MCF 10A (cell line): ENCODE measurements at places on chromosomes 6 and 20. TPM values are rescaled to one million over a fixed set of nuclear protein-coding genes. Genes with fewer than 3 reads are reported as not detected.

DNA sequence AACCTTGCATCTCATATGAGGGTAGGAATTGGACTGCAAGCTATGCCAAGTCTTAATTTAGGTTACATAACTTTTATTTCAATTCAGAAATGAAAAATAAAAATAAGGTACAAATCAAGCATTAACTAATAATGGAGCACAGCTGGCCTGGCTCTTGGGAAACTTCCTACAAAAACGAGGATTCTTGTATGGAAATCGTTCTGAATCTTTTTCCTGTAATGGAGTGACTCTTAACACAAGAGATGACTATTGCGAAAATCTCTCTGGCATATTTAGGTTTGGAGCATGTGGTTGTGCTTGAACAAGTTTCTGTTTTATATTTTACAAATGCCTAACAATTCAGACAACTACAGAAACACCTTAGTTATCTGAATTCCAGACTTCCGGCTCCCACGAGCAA is 34.0 kb upstream of the PI16 start:
- H3K36me3 ChIP-seq, result peaks cover 88% of the 10 kb centered on the region
- no peak overlapping the region for H3K27ac ChIP-seq
- H3K27me3 ChIP-seq, result no peaks in the 10 kb centered on the region
- no peak for DNase-seq
- H3K4me1 ChIP-seq, result no peaks in the 10 kb centered on the region
- H3K4me3 ChIP-seq, result no peak overlapping the region

- H3K4me1 ChIP-seq, result peaks cover 16% of the 10 kb centered on the region
- H3K4me3 ChIP-seq, result no peak overlapping the region
- peaks cover 17% of the 10 kb centered on the region for H3K36me3 ChIP-seq
- no peaks in the 10 kb centered on the region for H3K27me3 ChIP-seq
Observed at GRCh38 chr6:63649269-63649668, 13.7 kb downstream of the PHF3 start.

Gene RAMACL
- 5.3 and 5.8 TPM in 2 replicates for total RNA-seq

GRCh38 chr20:35344354-35344837 is 52.2 kb upstream of the FAM83C start:
- H3K27me3 ChIP-seq, result no peaks in the 10 kb centered on the region
- H3K4me1 ChIP-seq, result peaks cover 34% of the 10 kb centered on the region
- peak overlapping the region; percentile 67 for H3K27ac ChIP-seq
- peak; percentile 85 for DNase-seq

GRCh38 chr20:51914758-51915157 is 112.4 kb upstream of the SALL4 start:
- peaks cover 8% of the 10 kb centered on the region for H3K4me1 ChIP-seq
- no peak overlapping the region for H3K4me3 ChIP-seq
- H3K27me3 ChIP-seq, result no peaks in the 10 kb centered on the region
- no peak overlapping the region for H3K27ac ChIP-seq

GRCh38 chr6:90900034-90900433 is 313.2 kb upstream of the MAP3K7 start:
- H3K4me1 ChIP-seq, result no peaks in the 10 kb centered on the region
- no peak for DNase-seq
- H3K27ac ChIP-seq, result no peak overlapping the region
- H3K36me3 ChIP-seq, result no peaks in the 10 kb centered on the region
- H3K4me3 ChIP-seq, result no peak overlapping the region

- H3K27ac ChIP-seq, result no peak overlapping the region
- no peaks in the 10 kb centered on the region for H3K27me3 ChIP-seq
- peaks cover 7% of the 10 kb centered on the region for H3K4me1 ChIP-seq
- H3K4me3 ChIP-seq, result peak overlapping the region; percentile 82
- no peak for DNase-seq
Observed at GRCh38 chr20:2838847-2839671, 1.4 kb downstream of the PCED1A start.

DNA sequence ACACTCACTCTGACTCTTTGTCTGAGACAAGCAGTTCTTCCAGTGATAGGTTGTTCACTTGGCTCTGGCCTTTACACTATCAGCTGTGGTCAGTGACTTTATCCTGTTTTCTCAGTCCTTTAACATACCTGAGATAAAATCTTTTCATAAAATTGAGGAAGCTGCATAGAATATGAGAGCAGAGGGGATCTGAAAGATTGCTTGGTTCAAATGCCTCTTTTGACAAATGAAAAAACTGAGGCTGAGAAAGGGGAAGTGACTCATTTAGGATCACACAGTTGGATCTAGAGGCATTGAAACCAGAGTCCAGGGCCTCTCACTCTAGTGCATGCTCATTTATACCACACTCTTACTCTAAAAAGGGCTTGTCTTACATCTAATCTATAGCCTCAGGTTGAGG is 277.0 kb upstream of the TBX18 start:
- H3K27me3 ChIP-seq, result no peaks in the 10 kb centered on the region
- H3K4me3 ChIP-seq, result no peak overlapping the region
- H3K36me3 ChIP-seq, result no peaks in the 10 kb centered on the region
- H3K4me1 ChIP-seq, result peaks cover 15% of the 10 kb centered on the region

- H3K27ac ChIP-seq, result peak overlapping the region; percentile 64
- no peaks in the 10 kb centered on the region for H3K27me3 ChIP-seq
- H3K4me3 ChIP-seq, result no peak overlapping the region
- no peak for DNase-seq
Observed at GRCh38 chr20:25285091-25285647, 37.3 kb downstream of the PYGB start.

DNA sequence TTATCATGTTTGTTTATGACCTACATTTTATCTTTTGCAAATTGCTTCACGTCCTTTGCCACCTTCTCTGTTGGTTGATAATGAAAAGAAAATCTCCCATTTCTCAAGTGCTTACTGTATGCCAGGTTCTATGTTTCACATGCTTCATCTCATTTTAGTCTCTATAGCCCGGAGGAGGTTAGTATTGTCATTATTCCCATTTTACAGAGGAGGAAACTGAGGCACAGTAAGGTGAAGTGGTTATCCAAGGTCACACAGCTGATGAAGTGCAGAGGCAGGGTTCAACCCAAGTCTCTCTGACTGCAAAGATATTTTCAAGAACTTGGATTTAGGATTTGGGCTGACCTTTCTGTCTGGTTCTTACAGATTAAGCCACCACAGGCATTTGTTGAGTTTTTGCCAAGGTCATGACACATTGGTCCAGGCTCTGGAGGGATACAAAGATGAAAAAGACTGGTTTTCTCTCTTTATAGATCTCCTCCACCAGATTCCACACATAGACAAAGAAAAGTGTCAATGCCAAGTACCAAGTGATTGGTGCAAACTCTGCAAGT is 20.6 kb downstream of the CNBD2 start:
- peaks cover 14% of the 10 kb centered on the region for H3K27me3 ChIP-seq
- H3K27ac ChIP-seq, result no peak overlapping the region
- H3K4me3 ChIP-seq, result no peak overlapping the region
